Activated T-cell treated with anti-CD3 and anti-CD28 coated beads, Interleukin-2, amount 50 U/mL, for 4 hours (primary cell): ENCODE measurements at places on chromosomes 2 and 18.
A peak's percentile ranks its signal among the peaks of the same experiment; 100 is the strongest.

DNA sequence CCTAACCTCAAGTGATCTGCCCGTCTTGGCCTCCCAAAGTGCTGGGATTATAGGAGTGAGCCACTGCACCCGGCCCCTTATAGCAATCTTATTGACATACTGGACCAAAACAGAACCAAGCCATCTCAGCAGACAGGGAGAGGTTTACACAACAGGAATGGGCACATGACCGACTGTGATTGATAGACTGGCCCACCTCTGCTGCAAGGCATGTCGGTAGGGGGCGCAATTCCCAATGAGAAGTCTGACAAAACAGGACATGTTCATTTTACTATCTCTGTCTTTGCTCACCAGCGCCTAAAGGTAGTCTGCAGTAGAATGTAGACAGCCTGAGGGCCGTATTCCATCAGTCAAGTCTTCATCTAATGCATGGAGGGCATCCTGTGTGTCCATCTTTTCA lies 2.0 kb downstream of the LYPD6B start:
- peak; percentile 37 for DNase-seq

GRCh38 chr18:24930478-24930877 lies 421.5 kb downstream of the ZNF521 start:
- DNase-seq: no peak

- DNase-seq: peak; percentile 87
Measured at GRCh38 chr2:108786354-108787215, at the start of gene CCDC138. TSS of gene CCDC138 (plus strand) at chr2:108786771. CDS start at chr2:108786823, 52 bp downstream.

DNA sequence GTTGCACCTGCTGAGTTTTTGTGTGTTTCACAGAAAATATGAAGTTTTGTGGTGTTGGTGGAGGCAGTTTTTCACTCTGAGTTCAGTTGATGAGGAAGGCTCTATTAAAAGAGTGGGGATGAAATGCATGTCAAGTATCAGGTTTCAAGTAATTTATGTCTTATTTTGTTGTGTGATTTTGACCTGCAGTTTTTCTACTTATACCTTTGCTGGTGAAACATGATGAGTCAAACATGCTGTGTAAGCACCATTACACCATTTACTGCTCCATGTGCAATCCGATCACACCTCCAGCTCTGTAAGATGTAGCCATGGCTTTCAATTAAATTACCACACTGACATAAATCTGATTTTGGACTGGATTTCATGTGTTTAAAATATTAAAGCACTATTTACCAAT lies 174.5 kb upstream of the ZEB2 start:
- DNase-seq: no peak

GRCh38 chr2:130963849-130964793 lies 127.4 kb downstream of the ARHGEF4 start:
- DNase-seq: no peak

DNA sequence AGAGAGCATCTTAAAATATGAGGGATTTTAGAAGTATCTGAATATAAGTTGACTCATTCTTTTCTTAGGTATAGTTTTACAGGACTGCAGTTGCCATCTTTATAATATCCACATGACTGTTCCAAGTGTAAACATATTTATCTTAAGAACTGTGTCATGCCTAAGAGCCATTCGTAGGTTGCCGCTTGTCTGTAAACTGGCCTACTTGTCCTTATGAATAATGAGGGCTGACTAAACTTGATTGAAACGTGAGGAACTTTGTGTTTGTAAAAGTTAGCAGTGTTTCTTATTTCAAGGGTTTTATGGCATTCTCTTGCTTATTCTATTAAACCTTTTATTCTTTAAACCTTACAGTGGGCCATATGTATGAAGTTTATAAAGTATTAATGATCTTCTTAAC lies 99.6 kb downstream of the MAP3K20 start:
- DNase-seq: no peak

GRCh38 chr2:207133820-207134519 lies 31.8 kb downstream of the KLF7 start:
- DNase-seq: no peak

GRCh38 chr18:58980991-58981390 lies 116.3 kb downstream of the ZNF532 start:
- no peak for DNase-seq

- DNase-seq: no peak
Measured at GRCh38 chr18:51881394-51881793, 458.6 kb upstream of the DCC start.

DNA sequence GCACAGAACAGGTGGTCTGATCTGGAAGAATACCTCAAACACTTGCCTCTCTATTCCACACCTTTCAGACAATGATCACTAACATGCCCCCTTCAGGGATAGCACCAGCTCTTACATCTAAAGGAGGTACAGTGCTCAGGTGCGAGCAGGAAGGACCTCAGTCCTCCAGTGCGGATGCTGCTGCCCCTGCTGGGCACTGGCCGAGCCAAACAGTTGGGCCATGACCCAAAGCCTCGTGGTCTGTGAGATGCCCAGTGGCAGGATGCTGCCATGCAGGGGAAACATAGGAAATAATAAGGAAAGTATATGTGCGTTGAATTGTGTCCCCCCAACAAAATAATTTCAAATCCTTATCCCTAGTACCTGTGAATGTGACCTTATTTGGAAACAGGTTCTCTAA lies 243.7 kb downstream of the NDUFA10 start:
- no peak for DNase-seq
